Caki2 (cell line): ENCODE measurements at places on chromosomes 13 and 19.
A peak's percentile ranks its signal among the peaks of the same experiment; 100 is the strongest.

DNA sequence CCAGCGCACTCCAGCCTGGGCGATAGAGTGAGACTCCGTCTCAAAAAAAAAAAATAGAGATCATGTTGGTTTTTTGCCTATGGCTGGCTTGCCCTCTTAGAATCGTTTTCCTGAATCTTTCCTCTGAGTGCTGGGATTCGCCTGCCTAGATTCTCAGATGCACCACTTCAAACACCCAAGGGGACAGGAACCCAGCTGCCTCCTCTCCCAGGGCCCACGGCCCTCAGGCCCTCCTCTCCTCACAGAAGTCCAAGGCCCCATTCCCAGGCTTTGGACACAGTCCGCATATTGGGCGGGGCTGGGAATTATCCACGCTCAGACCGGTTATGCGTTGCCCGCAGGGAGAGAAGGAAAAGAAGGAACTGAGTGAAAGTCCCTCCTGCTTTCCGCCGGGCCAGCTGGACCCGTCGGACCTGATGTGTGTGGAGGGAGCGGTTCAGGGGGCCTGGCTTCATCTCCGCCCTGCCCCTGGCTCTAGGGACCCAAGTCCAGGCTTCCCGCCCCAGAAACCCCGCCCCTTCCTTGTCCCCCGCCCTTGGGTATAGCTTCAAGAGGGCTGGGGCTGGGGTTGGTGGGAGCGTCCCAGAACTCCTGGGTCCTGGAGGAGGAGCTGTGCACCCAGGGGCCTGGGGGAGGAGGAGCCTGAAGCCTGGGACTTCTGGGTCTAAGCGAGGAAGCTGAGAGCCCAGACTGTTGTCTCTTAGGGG lies 5.8 kb downstream of the PPFIA3 start:
- no peak for DNase-seq

- DNase-seq: peak; percentile 83
Measured at GRCh38 chr13:94128430-94128829, 351.1 kb downstream of the DCT start.

GRCh38 chr19:42322305-42322704 lies 3.1 kb upstream of the MEGF8 start:
- no peak for DNase-seq

GRCh38 chr19:44689290-44690130 lies 9.4 kb upstream of the CEACAM16 start:
- DNase-seq: peak; percentile 80

GRCh38 chr19:50695251-50696093 lies 24.1 kb downstream of the SHANK1 start:
- no peak for DNase-seq

GRCh38 chr19:11663181-11663591 lies 65.9 kb downstream of the ZNF627 start:
- DNase-seq: no peak
